Renal cortical epithelial cell (primary cell): ENCODE measurements at places on chromosomes 5 and 9. TPM values are rescaled to one million over a fixed set of nuclear protein-coding genes. Genes with fewer than 3 reads are reported as not detected.
A peak's percentile ranks its signal among the peaks of the same experiment; 100 is the strongest.

- peak; percentile 99 for DNase-seq
Measured at GRCh38 chr9:131423171-131423581, 29.3 kb downstream of the PRRC2B start.

GRCh38 chr5:16787278-16787677, 148.8 kb downstream of the MYO10 start:
- peak; percentile 15 for DNase-seq

GRCh38 chr5:168214886-168215285, 76.6 kb upstream of the WWC1 start:
- no peak for DNase-seq

DNA sequence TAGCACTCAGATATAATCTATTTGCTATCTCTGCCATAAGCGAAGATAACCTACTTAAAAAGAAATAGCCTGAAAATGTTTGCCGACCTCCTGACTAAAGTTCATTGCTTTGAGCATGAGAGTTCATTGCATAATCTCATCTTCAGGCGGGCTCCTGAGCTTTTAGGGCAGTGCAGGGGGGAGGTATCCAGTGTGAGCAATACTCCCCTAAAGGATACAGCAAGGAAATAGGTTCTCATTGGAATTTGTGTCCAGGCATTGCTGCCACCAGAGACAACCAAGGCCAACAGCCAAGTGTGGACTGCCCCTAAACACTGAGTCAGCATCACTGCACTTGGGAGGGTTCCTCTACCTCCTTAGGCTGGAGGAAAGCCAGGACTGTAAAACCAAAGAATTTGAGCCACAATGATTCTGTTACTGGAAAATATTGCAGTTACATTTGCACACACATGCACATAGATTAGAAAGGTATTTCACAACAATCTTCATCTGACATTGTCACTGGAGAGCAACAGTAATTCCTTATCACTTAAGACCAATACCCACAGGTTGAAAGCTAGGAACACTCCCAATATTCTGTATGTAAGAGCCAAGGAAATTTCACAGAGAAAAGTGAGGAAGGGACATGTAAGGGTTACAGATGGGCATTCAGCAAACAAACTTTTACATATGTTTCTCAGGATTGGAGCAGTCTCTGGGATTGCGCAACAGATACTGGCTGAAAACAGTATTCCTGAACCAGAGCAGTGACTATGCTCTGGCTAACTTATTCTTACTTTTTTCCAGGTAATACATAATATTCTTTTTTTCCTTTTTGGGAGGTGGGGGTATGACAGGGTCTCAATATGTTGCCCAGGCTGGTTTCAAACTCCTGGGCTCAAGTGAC, 98.6 kb upstream of the TLE1 start:
- peak; percentile 98 for DNase-seq

DNA sequence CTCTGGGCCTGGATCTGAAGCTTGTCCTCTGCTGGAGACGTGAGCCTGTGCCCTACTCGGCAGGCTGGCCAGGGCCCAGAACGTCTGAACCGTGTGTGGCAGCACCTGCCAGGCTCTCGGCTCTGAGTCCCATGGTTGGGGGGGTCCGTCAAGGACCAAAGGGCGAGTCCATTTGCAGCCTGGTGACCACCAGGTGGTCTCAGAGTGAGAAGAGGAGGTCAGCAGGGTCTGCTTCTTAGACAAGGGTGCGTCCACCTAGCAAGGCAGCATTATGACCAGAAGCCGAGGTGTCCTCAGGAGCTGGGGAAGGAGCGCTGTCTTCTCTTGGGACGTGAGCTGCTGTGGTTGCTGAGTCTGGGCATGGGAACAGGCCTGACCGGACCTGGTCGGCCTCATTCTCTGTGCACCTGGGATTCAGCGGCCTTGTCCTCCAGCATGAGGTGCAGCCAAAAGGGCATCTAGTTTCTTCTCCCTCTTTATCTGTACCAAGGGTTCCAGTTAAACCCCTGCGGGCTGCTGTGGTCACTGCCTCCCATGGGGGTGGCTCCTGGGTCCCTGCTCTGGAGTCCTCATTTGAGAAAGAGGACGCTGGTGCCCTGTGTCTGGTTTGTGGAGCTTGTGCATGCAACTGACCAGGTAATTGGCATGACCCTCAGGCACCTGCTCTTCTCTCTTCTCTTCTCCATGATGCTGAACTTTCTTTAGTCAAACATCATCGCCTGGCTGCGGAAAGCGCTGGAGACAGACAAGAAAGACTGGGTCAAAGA, 14.4 kb downstream of the EXOC3 start:
- DNase-seq: no peak

- DNase-seq: no peak
Measured at GRCh38 chr9:74642376-74642775, 145.2 kb downstream of the RORB start.

DNA sequence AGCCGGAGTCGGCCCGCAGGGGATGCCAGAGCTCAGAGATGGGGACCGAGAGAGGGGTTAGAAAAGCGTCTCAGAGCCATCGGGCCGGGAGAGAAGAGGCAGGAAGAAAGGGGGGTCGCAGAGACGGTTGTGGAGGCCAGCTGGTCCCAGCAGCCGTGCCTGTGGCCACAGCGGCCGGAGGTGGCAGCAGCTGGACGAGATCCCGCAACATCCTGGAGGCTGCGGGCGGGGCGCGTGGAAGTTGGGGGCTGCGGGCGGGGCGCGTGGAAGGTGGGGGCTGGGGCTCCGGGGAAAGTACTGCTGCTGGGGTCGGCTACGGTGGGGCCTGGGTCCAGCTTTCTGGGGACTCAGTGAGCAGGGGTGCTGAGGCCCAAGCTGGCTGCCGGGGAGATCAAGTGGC, 34.4 kb upstream of the EGFL7 start:
- no peak for DNase-seq

DNA sequence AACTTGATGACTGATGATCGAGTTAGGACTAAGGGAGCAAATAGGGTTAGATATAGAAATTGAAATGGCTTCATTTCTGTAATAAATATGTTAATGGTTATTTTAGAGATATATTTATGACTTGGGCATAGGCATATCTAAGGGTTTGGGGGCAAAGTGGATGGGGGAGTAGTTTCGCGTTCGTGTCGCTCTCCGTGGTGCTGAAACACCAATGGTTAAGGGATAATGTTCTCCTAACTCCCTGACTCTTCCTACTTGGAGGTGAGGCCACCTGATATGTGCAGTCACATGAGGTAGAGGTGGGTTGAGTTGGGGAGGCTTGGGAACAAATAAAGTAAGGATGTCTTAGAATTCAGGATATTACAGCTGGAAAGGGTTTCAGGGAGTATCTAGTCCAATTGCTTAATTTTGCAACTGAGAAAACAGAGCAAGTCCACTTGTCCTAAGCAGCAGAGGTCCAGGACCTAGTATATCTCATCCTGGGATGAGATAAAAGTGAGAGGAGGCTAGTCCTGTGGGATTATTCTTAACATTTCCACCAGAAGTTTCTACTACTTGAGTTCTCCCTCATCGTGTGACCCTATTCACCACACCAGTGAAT, 44.0 kb upstream of the MAP1B start:
- DNase-seq: peak; percentile 6

- no peak for DNase-seq
Measured at GRCh38 chr9:34127035-34127948, 794 bp upstream of the DCAF12 start.

GRCh38 chr5:39577529-39577928, 152.7 kb upstream of the DAB2 start:
- no peak for DNase-seq

GRCh38 chr9:8366161-8366926, 566.8 kb upstream of the DMAC1 start:
- peak; percentile 50 for DNase-seq

DNA sequence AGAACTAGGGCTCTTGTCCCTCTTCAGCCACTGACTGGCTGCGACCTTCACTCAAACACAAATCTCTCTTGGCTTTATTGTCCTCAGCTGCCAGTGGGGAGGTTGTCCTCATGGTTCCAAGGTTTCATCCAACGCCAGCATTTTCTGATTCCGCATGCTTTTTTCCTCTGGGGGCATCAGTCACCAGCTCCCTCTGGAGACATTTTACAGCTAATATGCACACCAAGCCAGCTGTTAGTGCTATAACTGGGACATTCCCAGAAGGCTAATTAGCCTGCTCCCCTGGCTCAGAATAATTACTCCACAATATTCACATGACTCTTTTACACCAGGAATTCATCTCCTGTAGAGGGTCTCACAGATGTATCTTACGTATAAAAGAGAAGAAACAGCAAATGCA, 193.6 kb upstream of the ANKRD55 start:
- no peak for DNase-seq

DNA sequence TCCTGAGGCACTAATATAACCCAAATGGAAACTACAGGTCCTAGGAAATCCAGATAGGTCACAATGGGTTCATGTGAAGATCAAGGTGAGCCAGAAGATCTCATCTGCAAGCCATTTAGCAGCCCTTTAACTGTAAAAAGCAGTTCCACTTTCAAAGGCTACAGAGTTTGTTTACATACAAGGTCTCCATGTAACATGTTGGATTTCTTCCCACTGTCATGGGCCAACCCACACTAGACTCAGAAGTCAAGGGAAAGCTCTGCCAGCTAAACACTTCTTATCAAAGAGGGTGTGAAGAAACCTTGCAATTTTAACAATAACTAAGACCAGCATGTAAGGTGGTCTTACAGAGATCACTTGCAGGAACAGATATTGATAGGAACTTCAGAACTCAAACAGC, 3.8 kb upstream of the CTNNAL1 start:
- peak; percentile 34 for DNase-seq

DNA sequence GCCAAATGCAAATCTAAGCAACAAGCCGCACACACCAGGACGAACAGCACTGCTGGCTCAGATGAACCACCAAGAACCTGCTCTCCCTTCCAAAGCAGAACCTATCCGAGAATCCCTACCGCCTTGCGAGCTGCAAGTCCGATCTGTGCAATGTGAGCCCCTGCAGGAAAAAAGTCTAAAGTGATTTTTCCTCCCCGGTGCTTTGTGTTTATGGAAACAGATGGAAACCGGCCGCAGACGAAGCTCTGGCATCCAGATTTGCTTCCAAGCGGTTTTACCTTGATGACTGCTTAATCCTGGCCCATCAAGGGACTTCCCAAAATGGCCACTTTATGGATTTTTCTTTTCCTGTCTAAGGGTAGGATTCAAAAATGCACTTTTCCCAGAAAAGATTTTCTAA, 112.5 kb downstream of the VAV2 start:
- no peak for DNase-seq

DNA sequence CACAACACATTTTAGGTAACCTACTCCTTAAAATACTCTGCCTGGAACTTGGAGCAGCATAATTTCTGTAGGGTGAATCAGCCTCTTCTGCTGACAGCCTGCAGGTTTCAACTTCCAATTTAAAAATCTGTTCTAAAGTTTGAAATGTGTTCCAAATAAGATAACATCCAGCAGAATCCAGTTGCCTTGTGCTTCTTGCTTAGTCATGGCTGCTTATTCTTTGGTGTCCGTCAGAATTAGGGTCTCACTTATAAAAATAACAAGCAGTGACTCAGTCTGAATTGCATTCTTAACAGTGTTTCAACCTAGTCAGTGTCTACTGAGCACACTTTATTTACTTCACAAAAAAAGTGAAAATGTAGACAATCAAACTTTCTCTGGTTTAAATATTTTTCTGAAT, 3.7 kb downstream of the CDH6 start:
- DNase-seq: peak; percentile 64

DNA sequence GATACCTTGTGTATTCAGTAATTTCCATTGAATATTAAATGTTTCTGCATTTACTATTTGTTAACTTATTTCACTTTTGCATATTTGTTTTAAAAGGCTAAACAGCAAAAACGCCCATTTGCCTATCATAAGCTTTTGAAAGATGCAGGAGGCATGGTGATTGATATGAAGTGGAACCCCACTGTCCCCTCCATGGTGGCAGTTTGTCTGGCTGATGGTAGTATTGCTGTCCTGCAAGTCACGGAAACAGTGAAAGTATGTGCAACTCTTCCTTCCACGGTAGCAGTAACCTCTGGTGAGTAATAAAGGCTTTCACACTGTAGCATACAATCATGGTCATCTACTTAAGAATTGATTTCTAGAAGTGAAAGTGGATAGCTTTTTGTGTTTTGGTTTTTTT, 3.8 kb downstream of the NUP214 start:
- DNase-seq: no peak

DNA sequence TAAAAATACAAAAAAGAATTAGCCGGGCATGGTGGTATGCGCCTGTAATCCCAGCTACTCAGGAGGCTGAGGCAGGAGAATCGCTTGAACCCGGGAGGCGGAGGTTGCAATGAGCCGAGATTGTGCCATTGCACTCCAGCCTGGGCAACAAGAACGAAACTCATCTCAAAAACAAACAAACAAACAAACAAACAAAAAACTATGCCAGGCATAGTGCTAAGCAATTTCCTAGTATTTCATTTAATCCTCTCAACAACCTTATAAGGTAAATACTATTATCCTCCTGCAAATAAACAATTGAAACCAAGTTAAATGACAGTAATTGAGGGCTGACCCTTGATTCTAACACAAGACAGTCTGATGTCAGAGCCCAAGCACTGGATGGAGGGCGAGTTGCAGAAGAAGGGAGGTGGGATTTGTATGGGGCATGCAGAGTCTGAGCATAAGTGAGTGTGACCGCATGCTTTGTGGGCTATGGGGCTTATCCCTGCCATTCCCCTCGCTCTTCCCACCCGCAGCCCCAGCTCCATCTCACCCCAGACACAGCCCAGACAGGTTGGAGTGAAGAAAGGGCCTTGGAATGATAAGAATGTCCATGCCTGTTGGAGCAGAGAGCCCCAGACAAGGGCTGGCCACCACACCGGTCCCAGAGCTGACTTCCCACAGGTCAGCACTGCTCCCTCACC, 24.3 kb upstream of the RPS14 start:
- DNase-seq: peak; percentile 95

DNA sequence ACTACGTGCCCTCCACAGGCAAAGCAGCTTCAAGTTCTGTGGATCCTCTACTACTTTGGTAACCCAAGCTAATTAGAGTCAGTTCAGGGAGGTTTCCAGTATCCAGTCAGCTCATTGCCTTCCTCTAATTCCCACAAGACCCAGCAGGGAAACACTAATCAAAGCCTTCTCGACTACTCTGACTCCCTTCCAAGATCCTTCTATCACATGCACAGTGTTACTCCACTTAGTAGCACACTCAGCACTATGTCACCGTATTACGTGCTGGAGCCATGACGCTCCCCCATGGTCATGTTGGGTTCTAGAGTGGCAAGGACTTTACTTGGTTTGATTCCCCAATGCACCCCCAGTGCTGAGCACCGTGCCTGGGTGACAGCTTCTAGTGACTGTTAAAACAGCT, 53.0 kb downstream of the DCP2 start:
- no peak for DNase-seq

GRCh38 chr9:107545036-107545435, 55.5 kb upstream of the KLF4 start:
- no peak for DNase-seq

DNA sequence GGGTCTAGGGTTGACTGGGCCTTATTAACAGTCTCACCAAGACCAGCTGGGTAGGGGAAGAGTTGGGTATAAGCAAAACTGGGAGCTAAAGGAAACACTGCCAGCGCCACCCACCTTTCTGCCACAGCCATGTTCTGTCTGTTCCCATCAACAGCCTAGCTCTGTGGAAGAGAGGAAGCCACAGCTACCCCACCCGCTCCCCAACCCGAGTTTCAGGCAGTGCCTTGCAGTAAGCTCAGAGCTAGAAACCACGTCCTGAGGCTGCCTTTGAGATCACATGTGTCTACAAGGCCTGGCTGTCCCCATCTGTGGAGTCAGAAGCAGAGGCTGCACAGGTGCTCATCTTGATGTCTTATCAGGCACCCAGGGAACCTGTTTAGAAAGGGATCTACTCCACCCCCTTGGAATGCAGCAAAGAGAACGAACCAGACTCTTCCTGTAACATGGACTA, 15.3 kb downstream of the HNRNPH1 start:
- no peak for DNase-seq

Gene SHISAL2B
- total RNA-seq: 0.20 TPM in 1 of 2 replicates, not detected in the other

Gene CTSV
- total RNA-seq: 3.5 and 9.4 TPM in 2 replicates

Gene MEGF9
- 16.5 and 28.0 TPM in 2 replicates for total RNA-seq

Gene CDX1
- not detected in 2 replicates for total RNA-seq
